Sigmoid colon (tissue), 7 donors: ENCODE measurements at places on chromosomes 16 and 17. TPM values are rescaled to one million over a fixed set of nuclear protein-coding genes. Genes with fewer than 3 reads are reported as not detected.

GRCh38 chr17:41793784-41794539 is 7.5 kb upstream of the JUP start:
- no peaks in the 10 kb centered on the region for H3K27me3 ChIP-seq
- H3K4me3 ChIP-seq = no peak overlapping the region
- no peaks in the 10 kb centered on the region for H3K36me3 ChIP-seq
- no peaks in the 10 kb centered on the region for H3K4me1 ChIP-seq

DNA sequence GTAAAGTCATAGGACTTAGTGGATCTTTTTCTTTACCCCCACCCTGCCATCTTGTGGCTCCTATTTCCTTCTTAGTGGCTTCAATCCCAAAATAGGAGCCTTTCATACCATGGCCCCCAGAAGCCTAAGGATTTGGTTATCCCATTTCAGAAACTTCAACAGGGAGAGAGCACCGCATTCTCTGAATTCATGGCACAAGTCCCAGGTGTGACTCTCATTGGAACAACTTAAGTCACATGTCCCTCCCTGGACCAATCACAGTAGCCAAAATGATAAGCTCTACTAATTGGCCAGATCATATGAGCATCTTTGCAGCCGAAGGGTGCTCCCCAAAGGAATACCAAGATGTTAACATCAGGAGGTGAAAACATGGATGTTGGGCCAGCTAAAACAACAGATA is 43.2 kb downstream of the AXIN2 start:
- no peaks in the 10 kb centered on the region for H3K27me3 ChIP-seq
- H3K4me3 ChIP-seq = no peak overlapping the region
- no peak overlapping the region for H3K27ac ChIP-seq
- DNase-seq = no peak
- no peaks in the 10 kb centered on the region for H3K36me3 ChIP-seq

MRPL38 gene
- total RNA-seq = 44.3 TPM

GRCh38 chr17:67121316-67121891 is 77.0 kb downstream of the CACNG1 start:
- H3K27me3 ChIP-seq = no peaks in the 10 kb centered on the region
- no peak overlapping the region for H3K27ac ChIP-seq
- H3K4me1 ChIP-seq = peaks cover 5% of the 10 kb centered on the region
- H3K4me3 ChIP-seq = no peak overlapping the region
- no peak for DNase-seq
- peaks cover 17% of the 10 kb centered on the region for H3K36me3 ChIP-seq

C17orf67 gene
- 2.1 TPM for total RNA-seq

TP53TG3C gene
- total RNA-seq = not detected

ALOX15B gene
- total RNA-seq = 3.9 TPM

- no peak for DNase-seq
- no peaks in the 10 kb centered on the region for H3K36me3 ChIP-seq
- H3K4me3 ChIP-seq = no peak overlapping the region
- H3K27ac ChIP-seq = no peak overlapping the region
- no peaks in the 10 kb centered on the region for H3K27me3 ChIP-seq
These were observed 34.9 kb downstream of the CMC2 start for GRCh38 chr16:80971819-80972218.

GRCh38 chr17:75767881-75768280 is 2.9 kb upstream of the GALK1 start:
- peaks cover 21% of the 10 kb centered on the region for H3K4me1 ChIP-seq
- no peaks in the 10 kb centered on the region for H3K27me3 ChIP-seq
- H3K4me3 ChIP-seq = no peak overlapping the region
- H3K27ac ChIP-seq = no peak overlapping the region

MED9 gene
- total RNA-seq = 14.7 TPM

GRCh38 chr16:87725596-87726235 is 40.1 kb downstream of the KLHDC4 start:
- H3K4me3 ChIP-seq = no peak overlapping the region
- H3K27me3 ChIP-seq = no peaks in the 10 kb centered on the region
- DNase-seq = no peak
- H3K4me1 ChIP-seq = no peaks in the 10 kb centered on the region
- peaks cover 56% of the 10 kb centered on the region for H3K36me3 ChIP-seq

GRCh38 chr16:87057951-87058560 is 259.1 kb downstream of the C16orf95 start:
- no peaks in the 10 kb centered on the region for H3K36me3 ChIP-seq
- H3K4me1 ChIP-seq = no peaks in the 10 kb centered on the region
- peak; percentile 49 for DNase-seq
- H3K27me3 ChIP-seq = peaks cover 4% of the 10 kb centered on the region
- H3K4me3 ChIP-seq = no peak overlapping the region
- H3K27ac ChIP-seq = no peak overlapping the region
